ENCODE measurements at places on chromosomes 3 and 15.
A peak's percentile ranks its signal among the peaks of the same experiment; 100 is the strongest.

DNA sequence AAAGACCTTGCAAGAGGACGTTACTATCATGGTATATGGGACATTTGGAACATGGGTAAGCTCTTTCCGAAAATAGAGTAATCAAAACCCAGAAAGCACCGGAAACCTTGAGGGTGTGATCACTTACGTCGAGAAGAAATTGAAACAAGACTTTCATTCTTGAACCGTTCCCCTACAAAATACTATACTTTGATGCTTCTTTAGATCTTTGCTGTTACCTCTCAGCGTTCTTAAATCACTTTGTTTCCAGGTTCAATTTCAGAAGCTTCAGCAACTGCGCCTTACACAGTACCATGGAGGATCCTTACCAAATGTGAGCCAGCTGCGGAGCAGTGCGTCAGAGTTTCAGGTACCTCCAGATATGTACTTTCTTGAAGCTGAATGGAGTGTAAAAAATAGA is 10.1 kb downstream of the CRTC3 start:
- peak; percentile 61 for DNase-seq

GRCh38 chr15:100929641-100930042 is 10.5 kb downstream of the LRRK1 start:
- DNase-seq = no peak

- no peak for DNase-seq
These were observed 65.4 kb downstream of the RPN1 start for GRCh38 chr3:128585189-128585588.

DNA sequence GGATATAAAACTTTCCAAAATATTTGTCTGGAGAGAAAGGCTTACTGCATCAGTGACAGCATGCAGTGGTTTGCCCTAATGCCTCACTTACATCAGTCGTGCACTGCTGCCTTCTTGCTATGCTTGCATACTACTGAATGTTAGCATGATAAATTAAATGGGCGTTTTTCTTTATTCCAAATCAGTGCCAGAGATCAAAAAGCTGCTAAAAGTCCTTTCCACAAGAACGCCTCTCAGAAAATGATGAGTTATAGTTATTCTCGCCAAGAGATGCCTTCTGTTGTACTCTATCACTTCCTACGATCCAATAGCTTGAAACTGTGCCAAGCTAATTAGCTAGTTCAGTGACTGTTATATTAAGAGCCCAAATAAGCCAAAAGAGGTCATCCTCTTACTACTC is 345.8 kb upstream of the ROBO2 start:
- no peak for DNase-seq

- no peak for DNase-seq
These were observed 129.7 kb upstream of the TPM1 start for GRCh38 chr15:62912808-62913207.

GRCh38 chr3:20909511-20909910 is 723.5 kb upstream of the SGO1 start:
- DNase-seq = no peak

- DNase-seq = no peak
These were observed 93.2 kb downstream of the TP63 start for GRCh38 chr3:189724356-189724755.

DNA sequence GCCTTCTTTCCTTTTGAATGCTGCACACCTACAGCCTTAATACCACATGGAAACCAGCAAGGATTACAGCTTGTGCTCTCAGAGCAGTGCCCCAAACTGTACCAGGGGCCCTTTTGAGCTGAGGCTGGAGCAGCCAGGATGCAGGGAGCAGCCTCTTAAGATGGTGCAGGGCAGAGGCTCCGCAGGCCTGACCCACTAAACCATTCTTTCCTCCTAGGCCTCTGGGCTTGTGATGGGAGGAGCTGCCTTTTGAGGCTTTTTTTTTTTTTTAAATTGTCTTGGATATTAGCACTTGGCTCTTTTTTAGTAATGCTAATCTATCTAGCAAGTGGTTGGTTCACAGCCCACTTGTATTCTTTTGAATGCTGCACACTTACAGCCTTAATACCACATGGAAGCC is 37.7 kb downstream of the PFN2 start:
- DNase-seq = no peak

- DNase-seq = no peak
These were observed 9.6 kb downstream of the TRH start for GRCh38 chr3:129984125-129984524.

DNA sequence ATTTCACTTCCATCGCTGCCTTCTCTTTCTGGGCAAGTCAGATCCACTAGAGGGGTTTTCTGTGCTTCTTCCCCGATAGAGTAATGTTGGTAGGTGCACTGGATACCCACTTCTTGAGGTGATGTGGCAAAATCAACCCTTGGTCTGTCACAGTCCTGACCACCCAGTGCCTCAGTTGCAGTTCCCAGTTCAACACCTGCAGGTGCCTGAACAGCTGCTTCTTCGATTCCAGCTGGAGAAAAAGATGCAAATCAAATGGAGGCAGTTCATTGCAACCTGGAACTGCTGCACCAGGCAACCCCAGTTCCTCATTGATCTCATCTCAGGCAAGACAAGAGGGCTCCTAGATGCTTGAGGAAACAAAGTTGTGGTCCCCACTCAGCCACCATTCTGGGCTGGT is 186.6 kb downstream of the UBE2E2 start:
- no peak for DNase-seq

- no peak for DNase-seq
These were observed at the start of gene CALML4 for GRCh38 chr15:68204776-68205557. TSS of gene CALML4 (minus strand) at chr15:68205332. CDS start at chr15:68205247, 85 bp downstream.

- DNase-seq = no peak
These were observed 81.8 kb downstream of the PLSCR2 start for GRCh38 chr3:146387566-146387965.

GRCh38 chr15:52071570-52071969 is 41.0 kb downstream of the BCL2L10 start:
- DNase-seq = no peak

GRCh38 chr15:27831384-27832236 is 267.5 kb downstream of the OCA2 start:
- no peak for DNase-seq

DNA sequence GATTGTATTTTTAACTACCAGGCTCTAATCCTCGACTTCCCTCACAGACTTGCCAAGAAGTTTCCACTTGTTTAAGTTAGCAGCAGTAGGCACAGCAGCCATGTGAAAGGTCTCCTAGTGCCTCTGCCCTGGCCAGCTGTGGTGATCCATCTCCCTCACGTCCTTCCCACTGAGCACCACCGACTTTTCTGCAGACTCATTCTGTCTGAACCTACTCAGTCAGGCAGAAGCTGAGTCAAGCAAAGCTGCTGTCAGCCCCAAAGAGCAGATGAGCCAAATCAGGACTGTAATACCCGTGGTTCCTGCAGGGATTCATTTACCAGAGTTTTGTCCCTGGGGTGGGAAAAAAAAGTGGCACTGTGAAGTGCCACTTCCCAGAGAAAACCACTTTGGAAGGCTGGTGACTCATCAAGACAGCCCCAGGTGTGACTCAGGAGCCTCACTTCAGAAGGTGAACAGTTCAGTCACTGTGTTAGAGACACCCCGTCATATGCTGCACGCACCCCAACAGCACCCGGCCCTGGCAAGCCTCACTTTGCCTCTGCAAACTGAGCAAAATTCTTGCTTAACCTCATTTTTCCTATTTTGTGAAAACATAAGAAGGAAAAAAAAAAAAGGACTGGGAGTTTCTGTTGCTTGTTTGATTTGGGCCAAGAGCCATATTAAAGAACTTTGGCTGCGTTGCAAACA is 76.0 kb downstream of the WWTR1 start:
- peak; percentile 10 for DNase-seq

GRCh38 chr3:128569756-128570155 is 76.8 kb upstream of the GATA2 start:
- DNase-seq = no peak

GRCh38 chr3:123267821-123268220 is 66.1 kb downstream of the SEC22A start:
- DNase-seq = no peak

GRCh38 chr3:52083556-52084087 is 27.3 kb upstream of the DUSP7 start:
- DNase-seq = no peak

DNA sequence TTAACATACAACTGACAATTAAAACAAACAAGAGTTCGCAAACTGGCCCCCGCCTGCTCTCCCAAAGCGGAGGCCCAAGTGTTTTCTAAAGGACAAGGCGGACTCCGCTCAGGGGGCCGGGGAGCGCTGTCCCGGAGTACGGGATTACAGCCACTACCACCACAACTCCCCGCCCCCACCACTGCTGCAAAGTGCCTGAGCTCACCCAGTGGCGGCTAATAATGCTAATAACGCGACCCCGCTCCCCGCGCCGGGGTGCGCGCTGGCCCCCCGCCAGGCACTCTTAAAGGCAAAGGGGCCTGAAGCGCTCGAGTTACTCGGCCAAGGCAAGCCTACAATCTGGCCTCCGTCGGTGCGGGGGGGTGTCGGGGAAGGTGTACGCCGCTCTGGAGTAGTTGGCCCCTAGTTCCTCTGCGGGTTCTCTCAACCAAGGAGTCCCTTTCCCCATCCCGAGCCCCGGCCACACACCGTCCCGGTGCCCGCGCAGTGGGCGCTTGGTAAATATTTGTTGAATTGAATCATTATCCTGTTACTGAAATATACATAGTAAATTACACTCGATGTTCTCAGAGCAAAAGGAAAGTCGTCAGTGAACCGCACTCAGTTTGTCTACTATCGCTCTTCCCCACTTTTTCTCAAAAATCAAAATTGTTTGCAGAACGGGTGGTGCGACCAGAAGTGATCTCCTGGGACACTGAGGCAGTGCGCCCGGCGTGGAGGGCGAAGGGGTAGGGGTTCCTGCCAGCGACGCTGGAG is 827 bp downstream of the WNT5A start:
- DNase-seq = no peak

GRCh38 chr3:16468336-16469098 is 45.0 kb downstream of the RFTN1 start:
- DNase-seq = no peak

DNA sequence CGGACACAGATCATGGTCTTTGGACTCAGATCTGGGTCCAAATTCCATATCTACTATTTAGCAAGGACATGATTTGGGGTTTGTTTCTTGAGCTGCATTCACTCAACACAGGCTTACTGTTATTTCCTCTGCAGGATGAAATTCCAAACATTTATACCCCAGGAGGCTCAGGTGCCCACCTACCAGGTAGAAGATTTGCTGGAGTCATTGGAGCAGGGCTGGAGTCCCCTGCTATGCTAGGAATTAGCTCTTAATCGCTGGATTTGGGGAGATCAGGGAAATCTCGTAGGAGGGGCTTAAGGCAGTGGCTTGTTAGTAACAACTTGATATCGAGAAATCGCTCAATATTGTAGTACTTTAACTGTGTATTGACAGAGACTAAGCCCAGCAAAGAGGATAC is 193.0 kb downstream of the IL20RB start:
- DNase-seq = no peak

DNA sequence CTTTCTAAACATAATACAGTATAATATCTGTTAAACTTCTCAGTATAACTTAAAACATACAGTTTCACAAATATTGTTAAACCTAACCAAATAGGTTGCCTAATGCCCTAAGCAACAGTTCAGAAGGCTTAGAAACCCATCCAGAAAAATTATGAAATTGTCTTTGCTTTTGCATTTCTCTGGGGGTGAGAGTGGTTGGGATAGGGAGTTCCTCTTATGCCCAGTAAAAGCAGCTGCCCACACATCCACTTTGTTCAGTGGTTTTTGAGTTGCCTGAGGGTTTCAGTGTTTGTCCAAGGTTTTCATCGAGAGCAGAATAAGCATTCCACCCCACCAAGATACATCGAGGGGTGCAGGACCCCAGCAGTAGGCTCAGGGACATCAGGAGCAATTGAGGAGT is 179.4 kb downstream of the CDIN1 start:
- no peak for DNase-seq

DNA sequence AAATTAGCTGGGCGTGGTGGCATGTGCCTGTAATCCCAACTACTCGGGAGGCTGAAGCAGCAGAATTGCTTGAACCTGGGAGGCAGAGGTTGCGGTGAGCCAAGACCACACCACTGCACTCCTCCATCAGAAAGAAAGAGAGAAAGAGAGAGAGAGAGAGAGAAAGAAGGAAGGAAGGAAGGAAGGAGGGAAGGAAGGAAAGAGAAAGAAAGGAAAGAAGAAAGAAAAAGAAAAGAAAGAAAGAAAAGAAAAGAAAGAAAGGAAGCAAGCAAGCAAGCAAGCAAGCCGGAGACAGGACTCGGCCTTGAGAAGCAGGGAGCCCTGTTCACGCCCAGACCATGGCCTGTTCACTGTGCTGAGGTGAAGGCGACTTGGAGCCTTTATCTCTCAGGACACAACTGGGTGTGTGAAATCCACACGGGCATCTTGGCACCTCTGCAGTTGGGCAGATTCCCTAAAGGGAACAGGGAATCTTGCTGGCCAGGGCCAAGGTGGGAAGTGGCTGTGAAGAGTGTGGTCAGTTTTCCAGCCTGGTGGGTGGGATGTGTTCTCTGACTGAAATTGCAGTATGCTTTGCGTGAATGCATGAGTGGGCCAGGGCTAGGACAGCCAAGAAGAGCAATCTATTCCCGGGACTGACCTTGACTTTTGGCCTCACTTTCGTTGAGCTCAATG is 90.3 kb downstream of the CORO2B start:
- no peak for DNase-seq

DNA sequence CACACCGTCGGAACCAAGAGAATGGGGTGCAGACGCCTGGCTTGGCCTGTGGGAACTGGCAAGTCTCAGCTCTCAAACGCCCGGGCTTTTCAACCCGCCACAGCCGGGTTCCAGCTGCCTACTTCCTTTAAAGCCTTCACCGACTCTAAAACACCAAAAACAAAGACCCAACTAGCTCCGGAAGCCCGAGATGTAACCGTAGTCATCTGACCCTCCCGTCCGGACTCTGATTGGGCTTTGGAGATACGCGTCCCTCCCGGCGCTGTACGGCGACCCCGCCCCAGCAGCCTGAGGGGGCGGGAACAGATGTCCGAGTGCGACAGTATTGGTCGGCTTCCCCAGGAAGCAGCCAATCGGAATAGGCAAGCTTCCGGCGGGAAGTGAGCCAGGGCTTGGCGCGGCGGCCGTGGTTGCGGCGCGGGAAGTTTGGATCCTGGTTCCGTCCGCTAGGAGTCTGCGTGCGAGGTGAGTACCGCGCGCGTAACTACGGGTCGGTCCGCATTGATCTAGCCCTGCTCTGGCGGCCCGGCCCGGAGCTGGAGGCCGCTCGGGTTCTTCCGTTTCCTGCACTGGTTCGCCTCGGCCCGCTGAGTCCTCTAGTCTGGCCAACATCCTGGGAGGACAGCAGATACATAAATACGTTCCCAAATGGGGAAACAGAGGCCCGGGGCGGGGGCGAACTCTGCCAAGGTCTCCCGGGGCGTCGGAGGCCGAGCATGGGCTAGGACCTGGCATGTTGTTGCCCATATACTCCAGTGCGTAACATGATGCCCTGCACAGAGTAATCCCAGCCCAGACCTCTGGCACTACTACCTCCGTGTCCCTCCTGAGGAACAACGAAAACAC is at the start of gene BLM:
BLM (plus strand) TSS at position 371 of the 846 bp plus-strand sequence. CDS start 30,047 bp downstream, outside the sequence.
- DNase-seq = peak; percentile 95

All from activated CD4-positive, alpha-beta T cell treated with anti-CD3 and anti-CD28 coated beads for 48 hours (primary cell).